ENCODE measurements at places on chromosomes 4 and X.

DNA sequence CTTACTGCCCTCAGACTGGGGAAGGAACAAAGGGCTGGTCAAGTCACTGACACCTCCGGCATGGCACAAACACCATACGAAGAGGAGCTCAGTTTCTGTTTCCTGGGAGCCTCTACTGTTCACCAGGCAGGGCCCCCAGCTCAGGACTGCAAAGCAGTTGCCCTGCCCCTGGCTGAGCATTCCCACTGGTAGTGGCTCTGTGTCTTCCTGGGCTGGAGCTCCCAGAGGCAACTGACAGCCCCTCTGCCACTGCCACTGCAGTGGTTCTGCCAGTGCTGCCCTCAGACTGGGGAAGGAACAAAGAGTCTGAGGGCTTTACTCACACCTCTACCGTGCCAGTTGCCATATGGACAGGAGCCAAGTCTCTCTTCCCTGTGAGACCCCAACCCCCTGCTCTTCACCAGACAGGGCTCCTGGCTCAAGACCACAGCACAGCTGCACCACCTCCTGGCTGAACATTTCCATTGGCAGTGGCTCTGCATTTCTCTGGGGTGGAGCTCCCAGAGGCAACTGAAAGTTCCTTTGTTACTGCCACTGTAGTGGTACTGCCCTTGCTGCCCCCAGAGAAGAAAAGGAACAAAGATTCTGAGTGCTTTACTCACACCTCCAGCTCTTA is 67.9 kb downstream of the SMARCA5 start:
- DNase-seq = no peak

GRCh38 chrX:74363914-74364313 is 57.4 kb upstream of the SLC16A2 start:
- DNase-seq = no peak

GRCh38 chr4:118888666-118889311 is at the start of gene SYNPO2:
TSS of gene SYNPO2 (plus strand) at chr4:118888854. CDS start at chr4:118889037, 183 bp downstream.
- peak; percentile 30 for DNase-seq

- DNase-seq = peak; percentile 8
Observed at GRCh38 chr4:4694296-4694772, 152.5 kb upstream of the STX18 start.

GRCh38 chr4:83093060-83093640 is 21.4 kb downstream of the PLAC8 start:
- no peak for DNase-seq

GRCh38 chr4:141524116-141524515 is 112.3 kb upstream of the IL15 start:
- no peak for DNase-seq

DNA sequence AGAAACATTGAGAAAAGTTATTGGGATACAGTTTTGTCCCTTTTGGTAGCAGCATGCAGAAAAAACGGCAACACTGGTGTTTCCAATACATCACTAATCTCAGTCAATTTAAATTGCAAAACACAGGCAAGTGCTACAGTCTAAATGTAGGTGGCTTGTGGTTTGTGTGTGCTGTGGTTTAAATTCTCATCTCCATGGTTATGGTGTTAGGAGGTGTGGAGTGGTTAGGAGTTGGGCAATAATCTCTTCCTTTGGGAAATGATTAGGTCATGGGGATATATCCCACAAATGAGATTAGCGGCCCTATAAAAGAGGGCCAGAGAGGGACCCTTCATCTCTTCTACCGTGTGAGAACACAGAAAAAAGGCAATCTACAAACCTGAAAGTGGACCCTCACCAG is 1344.3 kb downstream of the ADGRL3 start:
- no peak for DNase-seq

DNA sequence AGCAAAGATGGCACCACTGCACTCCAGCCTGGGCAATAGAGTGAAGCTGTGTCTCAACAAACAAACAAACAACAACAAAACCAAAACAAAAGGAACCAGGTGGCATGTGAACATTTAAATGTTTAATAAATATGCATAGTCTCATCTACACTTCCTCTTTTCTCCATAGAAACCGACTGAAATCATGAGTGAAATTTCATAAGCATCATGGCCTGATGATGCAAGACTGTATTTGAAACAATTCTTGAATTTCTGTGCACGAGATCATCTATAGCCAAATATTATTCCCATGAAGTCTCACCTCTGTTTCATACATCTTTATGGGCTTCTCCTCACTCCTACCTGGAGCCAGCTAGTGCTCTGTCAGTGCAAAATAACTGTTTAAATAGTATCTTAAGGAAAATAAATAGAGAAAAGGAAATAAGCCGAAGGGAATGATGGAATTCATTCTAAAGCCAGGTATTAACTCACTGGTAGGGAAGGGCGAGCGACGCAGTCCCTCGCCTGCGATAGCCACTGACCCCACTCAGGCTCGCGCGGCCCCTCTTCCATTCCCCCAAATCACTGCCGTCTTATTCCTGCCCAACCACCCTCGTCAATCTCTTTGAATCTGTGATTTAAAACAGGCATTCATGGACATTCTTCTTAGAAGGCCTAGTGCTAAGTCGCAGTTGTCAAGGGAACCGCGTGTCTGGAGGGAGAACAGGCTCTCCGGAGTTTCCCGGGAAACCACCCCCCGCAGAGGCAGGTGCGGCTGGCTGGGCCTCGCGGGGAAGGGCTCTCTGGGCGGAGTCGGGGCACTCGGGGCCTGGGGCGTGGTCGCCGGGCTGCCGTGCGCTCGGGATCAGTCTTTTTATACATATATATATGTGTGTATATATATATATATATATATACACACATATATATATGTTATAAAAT is 52.4 kb upstream of the TRIM2 start:
- DNase-seq = peak; percentile 61

GRCh38 chrX:15973299-15973698 is 118.7 kb upstream of the AP1S2 start:
- DNase-seq = peak; percentile 20

GRCh38 chrX:116276261-116276660 is 105.7 kb downstream of the AGTR2 start:
- DNase-seq = no peak

DNA sequence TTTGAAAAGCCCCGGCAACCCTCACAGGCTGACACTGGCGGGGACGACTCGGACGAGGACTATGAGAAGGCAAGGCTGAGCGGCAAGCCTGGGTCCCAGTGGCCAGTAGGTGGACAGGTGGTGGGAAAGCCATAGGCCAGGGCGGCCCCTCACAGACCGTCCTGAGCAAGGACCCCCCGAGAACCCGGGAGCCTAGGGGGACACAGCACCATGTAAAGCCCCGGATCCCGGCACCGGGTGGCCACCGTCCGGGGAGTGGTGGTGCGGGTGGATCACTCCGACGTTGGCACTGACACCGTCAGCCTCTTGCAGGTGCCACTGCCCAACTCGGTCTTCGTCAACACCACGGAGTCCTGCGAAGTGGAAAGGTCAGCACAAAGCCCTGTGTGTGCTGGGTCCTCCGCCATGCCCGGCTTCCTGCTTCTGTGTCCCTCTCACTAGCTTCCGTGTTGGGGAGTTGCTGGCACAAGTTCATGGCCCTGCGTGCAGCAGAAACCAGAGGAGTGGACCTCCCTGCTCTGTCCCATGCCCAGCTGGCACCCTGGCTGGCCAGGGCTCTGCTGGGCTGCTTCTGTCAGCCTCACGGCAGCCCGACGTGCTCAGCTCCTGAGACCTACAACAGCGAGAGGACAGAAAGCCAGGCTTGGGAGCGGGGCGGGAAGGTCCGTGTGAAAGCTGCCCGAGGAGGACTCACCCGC is 11.9 kb upstream of the ADD1 start:
- no peak for DNase-seq

DNA sequence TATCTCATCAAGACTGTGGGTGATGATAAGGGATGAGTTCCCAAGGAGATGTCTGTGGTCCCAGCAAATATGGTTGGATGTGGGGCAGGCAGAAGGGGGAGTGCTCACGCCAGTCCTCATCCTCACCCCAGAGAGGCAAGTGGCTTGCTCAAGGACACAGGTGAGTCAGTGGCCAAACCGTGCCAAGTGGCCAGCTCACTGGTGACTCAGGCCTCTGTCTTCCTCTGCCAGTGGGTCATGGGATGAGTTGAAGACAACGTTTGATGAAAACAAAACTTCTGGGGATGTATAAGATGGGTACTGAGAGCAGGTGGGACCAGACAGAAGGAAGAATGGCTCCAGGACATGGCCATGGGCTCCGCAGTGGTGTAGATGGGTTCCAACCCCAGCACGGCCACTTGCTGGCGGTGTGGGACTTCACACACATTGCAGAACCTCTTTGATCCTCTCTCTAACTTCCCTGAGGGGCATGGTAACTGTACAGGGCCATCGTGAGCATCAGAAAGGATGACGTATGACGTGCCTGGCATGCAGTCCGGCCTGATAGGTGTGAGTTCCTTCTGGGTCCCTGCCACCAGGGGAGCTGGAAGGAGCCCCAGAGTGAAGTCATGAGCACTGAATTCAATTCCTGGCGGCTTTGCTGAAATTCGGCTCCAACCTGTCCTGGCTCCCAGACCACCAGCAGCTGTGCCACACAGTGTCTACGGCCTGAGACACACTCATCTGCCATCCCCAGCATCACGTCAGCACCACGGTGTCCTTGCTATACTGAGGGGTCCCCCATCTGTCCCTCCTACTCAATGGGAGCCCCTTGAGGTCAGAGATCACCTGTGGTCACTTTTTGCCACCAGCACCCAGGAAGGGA is 41.3 kb upstream of the GPR78 start:
- DNase-seq = no peak

DNA sequence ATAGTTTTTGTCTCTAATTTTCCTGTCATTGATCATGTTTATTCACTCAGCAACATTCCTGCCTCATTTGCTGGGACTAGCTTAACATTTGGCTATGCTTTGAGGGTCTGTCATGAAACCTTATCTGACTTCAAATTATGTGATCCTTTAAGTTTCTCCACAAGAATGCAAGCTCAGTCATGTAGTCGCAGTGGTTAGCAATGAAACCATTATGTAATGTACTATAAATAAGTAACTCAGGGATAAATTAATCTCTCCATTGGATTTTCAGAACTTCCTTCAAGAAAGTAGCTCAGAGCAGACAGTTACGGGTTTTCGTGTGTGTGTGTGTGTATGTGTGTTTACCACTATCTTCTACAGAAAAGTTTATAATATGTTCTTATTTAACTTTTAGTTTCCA is 993.6 kb downstream of the ADGRL3 start:
- no peak for DNase-seq

GRCh38 chr4:89898304-89898716 is 3.7 kb downstream of the MMRN1 start:
- no peak for DNase-seq

- peak; percentile 83 for DNase-seq
Observed at GRCh38 chrX:129957241-129958082, 25.0 kb upstream of the BCORL1 start.

DNA sequence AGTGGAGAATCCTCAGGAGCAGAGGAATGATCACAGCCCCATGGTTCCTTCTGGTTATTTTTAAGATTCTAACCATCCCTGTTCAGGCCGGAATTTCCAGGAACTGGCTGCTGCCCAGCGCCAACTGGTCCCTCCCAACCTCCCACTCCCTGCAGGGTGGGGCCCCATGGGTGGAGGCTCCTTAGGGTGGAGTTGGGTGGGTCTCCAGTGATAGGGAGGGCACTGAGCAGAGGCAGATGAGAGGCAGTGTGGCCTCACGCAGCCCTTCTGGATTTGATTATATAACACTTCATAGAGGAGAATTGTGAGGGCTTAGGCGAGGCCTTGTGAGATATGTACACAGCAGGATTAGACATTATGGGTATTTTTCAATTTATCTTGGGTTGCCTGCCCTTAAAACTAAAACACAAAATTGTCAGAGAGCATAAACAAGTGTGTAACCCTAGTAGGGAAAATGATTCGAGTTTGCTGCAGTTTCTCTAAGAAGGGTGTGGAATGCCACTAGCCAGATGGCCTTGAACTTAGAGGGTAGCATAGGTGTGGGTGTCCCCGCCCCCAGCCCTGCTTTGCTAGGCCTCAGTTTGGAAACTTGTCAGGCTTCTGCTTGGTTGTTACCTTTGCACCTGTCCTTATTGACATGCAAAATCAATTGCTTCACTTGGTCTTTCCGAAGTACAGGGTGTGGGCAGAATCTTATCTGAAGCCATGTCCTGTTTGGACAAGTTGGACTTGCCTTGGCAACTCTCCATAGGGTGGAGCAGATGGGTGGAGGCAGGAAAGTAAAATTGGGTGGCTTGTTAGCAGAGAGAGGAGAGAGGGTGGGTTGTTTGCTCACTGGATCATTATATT is 9.4 kb downstream of the KLF3 start:
- DNase-seq = no peak

- no peak for DNase-seq
Observed at GRCh38 chr4:176959980-176960379, 167.3 kb upstream of the VEGFC start.

GRCh38 chrX:53224860-53225797 is at the start of gene KDM5C:
TSS of gene KDM5C (minus strand) at chrX:53225207. CDS start at chrX:53224889, 318 bp downstream.
- peak; percentile 94 for DNase-seq

GRCh38 chrX:12894074-12895030 is 12.1 kb upstream of the TLR8 start:
- peak; percentile 43 for DNase-seq

DNA sequence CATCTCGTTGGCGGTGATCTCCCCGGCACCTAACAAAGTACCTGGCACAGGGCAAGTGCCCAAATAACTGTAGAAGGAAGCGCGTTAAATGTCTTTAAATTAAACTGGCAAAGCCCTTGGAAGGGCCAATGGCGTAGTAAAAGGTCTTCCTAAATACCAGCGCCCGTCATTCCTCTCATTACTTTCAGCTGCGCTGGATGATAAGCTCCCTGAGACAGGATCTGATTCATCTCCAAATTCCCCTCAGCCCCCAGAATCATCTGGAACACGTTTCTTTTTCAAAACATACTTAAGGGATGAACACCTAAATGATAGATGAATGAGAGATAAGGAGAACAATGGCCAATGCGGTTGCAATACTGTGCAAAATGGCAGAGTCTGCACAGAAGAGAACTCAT is 95.1 kb downstream of the AFAP1 start:
- DNase-seq = no peak

- no peak for DNase-seq
Observed at GRCh38 chr4:166458756-166459155, 585.7 kb downstream of the TLL1 start.

Data from RPMI8226 (cell line).